ENCODE measurements at places on chromosomes 3 and 15.
A peak's percentile ranks its signal among the peaks of the same experiment; 100 is the strongest.

DNA sequence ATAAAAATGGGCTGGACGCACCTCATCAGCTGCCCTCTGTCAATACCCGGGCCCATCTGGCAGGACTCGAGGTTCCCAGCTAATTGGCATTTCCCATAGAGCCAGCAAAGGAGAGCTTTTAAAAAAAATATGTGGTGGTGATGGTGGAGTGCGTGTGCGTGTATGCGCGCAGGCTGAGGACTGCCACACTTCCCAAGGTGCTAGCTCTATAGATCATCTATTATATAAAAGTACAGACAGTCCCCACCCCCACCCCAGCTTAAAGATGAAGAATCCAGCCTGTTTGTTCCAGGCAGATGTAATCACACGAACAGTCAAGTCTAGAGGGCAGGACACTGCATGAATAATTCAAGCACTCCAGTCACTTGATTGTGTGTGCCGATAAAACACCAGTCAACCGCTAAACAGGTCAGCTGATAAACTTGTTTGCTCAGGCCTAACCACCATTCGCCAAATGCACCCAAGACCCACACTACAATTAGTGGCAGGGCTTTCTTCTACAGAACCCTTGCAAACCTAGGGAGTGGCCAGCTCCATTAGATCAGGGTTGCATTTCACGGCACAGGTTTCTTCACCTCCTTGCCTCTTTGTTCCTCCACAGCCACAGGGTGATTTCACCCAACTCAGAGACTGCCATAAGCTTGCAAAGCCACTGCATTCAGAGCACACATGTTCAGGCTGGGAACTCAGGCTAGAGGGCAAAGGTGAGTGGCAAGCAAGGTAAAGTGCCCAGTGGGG is 5.8 kb downstream of the TLE3 start:
- DNase-seq = peak; percentile 23

- no peak for DNase-seq
Measured at GRCh38 chr3:48621461-48621869, at the start of gene TMEM89. TSS of gene TMEM89 (minus strand) at chr3:48621769. CDS start at chr3:48621756, 13 bp downstream.

DNA sequence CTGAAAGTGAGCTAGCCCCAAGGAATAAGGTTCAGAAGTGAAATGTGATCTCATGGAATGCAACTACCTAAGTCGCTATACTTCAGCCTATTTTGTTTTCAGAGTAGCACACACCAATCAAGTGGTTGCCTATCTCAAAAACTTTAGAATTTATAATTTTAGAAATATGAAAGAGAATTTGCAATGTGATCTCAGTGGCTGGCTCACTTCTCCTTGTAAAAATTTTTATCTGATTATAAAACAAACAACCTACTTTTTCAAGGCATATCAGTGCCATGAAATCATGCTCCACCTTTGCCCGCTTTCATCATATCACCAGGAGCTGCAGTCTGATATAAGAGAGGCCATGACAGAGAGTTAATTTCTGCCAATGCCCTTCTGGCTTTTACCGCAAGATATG is 47.3 kb downstream of the CLDN11 start:
- DNase-seq = no peak

GRCh38 chr15:43749690-43750345 is 3.6 kb downstream of the PDIA3 start:
- DNase-seq = no peak

- DNase-seq = no peak
Measured at GRCh38 chr3:112908252-112908651, 61.6 kb upstream of the CD200R1L start.

DNA sequence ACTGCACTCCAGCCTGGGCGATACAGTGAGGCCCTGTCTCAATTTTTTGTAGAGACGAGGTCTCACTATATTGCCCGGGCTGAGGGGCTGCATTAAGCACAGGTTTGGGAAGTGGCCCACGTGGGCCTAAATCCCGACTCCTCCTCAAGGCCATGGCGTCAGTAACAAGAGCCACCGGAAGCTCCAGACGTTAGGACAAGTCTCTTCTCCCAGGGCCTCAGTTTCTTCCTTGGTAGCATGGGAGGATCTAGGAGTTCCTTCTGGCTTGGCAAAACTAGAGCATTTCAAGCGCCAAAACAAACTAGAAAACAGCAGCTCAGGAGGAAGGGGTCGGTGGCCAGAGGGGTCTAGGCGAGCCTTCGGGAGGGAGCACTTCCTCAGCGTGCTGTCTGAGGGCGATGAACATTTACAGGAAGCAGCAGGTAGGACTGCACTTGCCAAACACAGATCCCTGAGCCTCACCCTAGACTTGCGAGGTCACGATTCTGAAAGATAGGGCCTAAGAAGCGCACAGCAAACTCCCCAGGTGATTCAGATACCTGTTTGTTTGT is 536 bp downstream of the SNAPC5 start:
- DNase-seq = no peak

DNA sequence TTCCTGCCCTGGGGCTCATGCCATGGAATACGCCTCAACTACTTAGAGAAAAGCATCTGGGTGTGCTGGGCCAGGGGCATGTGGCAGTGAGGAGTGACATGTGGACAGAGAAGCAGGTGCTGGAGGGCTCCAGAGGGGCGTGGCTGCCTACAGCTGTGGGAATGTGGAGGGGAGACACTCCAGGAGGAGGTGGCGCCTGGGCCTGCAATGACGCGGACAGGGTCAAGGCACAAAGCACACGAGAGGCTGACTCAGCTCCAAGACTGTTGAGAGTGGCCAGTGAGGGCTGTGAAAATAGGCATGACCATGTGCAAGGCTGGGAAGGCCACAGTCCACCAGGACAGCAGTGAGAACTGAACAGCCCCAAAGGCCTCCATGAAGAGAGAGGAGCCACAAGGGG is 48.5 kb downstream of the PTH1R start:
- no peak for DNase-seq
